Upper lobe of left lung (tissue), 6 donors: ENCODE measurements at places on chromosomes 4 and X.

DNA sequence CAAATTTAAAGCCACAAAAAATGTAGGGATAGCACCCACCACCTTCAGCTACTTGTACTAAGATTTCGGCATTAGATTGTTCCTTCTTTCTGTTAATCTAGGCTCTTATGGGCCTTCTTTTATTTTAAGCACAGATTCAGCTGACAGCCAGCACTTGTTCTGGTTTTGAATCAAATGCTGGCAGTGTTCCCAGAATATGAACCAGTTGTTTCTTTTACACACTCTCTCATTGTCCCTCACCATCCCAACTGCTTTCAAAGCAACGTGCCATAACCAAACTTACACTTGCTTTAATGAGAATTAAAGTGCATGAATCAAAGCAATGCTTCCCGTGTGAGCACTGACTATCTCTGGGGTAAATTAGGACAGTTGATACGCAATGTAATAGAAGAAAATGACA is 744.5 kb upstream of the FAM241A start:
- DNase-seq, result no peak

GRCh38 chrX:63436865-63437264 is 85.7 kb upstream of the SPIN4 start:
- no peak for DNase-seq

GRCh38 chr4:182201871-182202270 is 41.3 kb upstream of the TENM3 start:
- DNase-seq, result no peak

DNA sequence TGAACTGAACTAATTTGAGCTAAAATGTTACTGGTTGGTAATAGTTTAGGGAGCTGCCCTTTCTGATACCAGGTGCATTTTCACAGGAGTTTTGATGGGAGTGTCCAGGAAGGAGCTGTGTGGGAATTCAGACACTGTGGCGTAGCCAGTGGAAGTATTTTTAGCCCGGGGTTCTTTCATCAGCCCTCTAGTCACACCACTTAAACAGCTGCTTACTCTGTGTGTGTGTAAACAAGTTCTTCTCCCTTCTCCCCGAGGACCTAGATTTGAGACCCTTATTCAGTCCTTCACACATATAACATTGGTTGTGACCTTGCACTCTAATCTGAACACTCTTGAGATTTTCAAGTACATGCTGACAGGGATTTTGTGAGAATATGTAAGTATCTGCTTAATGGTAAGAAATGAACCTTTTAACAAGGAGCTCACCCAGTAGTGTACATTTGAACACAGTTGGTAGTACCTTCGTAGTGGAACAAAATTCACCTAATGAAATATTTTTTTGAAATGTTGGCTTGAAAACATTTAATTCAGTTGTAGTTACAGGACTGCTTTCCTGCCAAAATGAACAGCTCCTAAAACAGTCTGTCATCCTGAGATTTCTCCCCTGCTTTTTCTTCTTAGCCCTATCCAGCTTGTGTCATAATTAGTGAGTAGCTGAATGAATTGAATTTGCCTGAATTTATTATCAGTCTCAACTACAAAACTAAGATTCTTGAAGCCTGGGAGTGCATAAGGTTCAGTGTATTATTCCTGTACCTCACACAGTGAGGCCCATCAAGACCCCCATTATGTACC is 61.8 kb downstream of the BMPR1B start:
- no peak for DNase-seq

GRCh38 chr4:15364183-15364582 is 63.6 kb upstream of the C1QTNF7 start:
- DNase-seq, result no peak

DNA sequence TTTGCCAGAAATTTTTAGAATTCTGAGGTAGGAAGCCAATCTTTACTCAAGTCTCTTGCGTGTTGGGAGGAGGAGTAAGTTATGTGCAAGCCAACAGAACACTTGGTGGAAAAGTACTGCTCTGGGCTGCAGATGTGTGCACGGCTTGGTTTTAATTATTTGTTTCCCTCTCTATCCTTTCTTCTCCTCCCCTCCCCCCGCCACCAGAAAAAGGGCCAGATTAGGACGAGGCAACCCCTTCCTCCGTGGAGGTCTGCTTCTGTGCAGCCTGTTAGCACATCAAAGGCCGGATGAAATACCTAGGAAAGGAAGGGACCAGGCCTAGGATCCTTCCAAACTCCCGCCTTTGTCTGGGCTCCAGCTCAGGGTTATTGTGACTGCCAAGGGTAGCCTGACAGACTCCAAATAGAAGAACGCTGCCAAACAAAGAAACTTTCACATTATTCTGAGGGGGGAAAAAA is 1.0 kb upstream of the PGRMC1 start:
- no peak for DNase-seq

- DNase-seq, result no peak
Measured at GRCh38 chr4:139749835-139750498, 84.3 kb downstream of the MGST2 start.

GRCh38 chrX:18377796-18378195 is 23.3 kb upstream of the SCML2 start:
- no peak for DNase-seq

GRCh38 chr4:24742335-24742734 is 53.0 kb upstream of the SOD3 start:
- no peak for DNase-seq

GRCh38 chr4:162115333-162115732 is 48.5 kb downstream of the FSTL5 start:
- DNase-seq, result no peak

DNA sequence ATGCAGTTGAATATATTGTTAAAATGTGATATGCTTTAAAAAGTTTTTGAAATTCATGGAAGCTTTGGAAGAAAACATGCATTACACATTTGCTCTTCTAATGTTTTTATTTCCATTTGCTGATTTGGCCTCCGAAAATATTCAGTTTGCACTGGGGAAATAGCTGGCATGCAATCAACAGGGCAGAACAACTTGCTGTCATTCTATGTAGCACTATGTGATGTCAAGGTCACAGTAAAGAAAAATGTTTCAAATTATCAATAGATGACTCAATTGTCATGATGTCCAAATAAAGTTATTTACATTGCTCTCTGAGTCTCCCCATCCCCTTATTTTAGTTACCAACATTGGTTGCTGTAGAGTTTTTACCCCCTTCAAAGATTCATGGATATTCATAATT is 119.2 kb downstream of the TLL1 start:
- no peak for DNase-seq

DNA sequence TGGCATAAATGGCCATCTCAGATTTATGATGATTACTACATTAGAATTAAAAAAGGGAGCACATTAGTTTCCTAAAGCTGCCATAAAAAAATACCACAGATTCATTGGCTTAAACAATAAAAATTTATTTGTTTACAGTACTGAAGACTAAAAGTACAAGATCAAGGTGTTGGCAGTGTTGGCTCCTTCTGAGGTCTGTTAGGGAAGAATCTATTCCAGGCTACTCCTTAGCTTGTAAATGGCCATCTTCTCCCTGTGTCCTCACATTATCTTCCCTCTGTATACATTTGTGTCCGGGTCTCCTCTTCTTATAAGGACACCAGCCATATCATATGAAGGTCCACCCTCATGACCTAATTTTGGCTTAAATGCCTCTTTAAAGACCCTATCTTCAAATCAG is 341.0 kb downstream of the SLC7A11 start:
- DNase-seq, result no peak

- no peak for DNase-seq
Measured at GRCh38 chrX:20665481-20665880, 398.8 kb upstream of the RPS6KA3 start.

DNA sequence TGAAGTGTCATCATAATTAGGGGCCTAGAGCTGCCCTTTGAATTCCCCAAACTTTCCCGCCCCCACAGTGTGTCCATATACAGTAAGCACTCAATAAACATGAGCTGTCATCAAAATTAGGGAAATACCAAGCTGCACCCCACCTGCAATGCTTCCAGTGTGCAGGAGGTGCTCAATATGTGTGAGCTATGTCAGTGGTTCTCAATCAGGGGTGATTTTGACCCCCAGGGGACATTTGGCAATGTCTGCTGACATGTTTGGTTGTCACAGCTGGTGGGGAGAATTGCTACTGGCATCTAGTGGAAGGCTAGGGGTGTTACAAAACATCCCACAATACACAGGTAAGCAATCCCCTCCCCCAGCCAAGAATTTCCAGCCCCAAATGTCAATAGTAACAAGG is 748 bp downstream of the CFP start:
- no peak for DNase-seq

DNA sequence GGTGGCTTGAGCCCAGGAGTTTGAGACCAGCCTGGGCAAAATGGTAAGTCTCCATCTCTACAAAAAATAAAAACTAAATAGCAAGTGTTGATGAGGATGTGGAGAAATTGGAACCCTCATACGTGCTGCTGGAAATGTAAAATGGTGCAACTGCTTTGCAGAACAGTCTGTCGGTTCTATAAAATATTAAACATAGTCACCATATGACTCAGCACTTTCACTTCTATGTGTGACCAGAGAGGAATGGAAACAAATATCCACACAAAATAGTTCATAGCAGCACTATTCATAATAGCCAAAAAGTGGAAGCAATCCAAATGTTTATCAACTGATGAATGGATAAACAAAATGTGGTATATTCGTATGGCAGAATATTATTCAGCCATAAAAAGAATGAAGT is 60.8 kb upstream of the FMR1 start:
- DNase-seq, result no peak

DNA sequence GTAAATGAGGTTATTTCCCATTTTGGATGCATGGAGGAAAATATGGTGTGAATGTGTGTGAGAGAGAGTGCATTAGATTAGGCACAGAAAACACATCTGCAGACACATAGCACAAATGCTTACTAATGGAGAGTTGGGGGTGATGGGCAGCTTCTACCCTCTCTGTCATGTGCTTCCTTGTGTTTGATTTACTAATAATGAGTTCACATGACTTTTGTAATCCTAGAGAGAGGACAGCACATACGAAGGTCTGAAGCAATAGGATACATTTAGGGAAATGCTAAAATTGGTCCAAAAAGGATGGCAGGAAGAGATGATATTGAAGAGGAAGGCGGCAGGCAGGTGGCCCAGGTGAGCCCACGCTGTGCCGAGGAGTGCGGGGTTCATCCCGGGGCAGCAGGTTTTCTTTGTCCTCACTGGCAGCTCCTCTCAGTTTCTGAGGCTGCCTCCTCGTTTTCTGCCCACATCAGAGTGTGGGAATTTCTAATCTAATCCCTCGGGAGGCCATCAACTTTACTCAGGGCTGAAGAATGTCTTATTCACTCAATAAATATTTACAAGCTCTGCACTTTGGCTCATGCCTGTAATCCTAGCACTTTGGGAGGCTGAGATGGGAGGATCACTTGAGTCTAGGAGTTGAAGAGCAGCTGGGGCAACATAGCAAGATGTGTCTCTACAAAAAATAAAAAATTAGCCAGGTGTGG is 15.9 kb upstream of the MAP9 start:
- peak; percentile 17 for DNase-seq

- DNase-seq, result no peak
Measured at GRCh38 chr4:72338060-72338459, 231.0 kb downstream of the ADAMTS3 start.

DNA sequence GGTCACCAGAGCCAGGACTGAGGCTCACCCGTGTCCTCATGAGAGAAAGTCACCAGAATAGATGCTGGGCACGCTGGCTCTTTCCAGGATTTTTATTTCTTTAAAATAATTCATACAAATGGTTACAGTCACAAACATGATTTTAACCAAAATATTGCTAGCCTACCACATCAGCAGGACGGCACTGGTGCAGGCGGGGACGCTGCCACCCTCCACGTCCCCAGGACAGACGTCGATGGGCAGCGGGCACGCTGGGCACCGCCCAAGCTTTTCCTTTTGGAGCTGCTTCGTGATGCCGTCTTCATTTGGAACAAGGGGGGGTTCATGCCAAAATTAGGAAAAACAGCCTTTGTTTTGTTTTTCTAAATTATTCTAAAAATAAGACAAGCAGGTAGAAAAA is 37.6 kb downstream of the CTBP1 start:
- no peak for DNase-seq

DNA sequence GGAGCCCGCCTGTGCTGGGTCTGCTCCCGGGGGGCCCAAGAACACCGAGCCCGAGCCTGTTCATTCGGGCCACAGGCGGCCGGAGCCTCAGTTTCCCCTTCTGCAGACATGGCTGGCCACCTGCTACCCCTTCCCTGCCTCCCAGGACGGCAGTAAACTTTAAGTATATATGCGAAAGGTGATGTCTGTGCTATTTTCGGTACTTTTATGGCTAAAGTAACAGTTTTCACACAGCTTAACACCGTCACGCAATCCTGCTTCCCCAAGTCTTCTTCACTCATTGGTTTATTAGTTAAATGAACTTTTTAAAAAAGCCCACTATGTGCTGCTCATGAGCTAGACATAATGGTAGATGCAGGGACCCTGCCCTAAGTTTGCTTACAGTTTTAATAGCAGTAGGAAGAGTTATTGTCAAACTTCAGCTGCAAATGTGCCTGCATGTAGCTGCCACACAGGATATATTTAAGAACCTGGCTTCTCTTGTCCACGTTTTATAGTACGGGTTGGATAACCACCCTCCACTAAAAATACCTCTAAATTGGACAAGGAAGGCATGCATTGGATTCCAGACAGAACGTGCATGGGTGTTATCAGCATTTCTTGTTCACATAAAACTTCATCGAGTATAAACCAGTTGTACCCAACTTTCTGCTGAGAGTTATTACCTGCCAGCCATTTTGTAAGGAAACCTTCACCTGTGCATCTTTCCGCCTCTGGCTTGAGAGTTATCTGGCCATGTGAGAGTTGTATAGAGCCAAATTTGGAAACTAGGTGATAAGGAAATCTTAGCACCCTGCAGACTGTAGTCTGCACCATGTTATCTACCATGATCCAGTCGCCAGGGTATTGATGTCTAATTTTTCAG is 741 bp downstream of the ANAPC4 start:
- no peak for DNase-seq

DNA sequence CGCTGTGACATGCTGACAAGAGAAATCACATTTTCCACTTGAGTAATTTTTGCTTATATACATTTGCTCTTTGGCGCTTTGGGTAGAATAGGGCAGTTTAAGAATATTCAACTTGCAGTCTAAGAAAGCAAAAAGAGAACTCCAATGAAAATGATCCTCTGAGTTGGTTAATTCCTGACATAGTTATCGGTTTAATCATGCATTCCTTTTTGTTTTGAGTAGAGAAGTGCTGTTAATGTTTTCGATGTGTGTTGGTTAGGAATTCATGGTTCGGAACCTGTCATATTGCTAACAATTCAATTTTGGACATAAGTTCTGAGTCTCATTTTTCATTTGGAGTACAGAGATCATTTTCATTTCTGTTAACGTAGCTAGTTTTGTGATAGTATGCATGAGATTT is 700.6 kb upstream of the PITX2 start:
- DNase-seq, result no peak

DNA sequence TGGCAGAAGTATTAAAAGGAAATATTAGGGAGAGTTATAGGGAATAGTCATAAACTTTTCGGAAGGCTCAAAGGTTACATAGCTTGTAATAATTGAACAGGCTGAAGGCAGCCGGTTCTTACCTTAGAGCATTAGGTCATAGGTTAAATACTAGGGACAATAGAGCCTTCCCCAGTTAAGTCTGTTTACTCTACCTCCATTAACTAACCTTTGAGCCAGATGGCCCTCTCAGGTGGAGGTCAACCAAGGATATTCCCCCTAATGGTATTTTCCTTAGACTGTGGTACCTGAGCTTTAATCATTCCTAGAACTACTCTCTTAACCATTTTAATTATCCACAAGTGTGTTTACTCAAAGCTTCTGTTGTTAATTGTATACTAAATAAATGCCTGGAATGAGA is 920.9 kb upstream of the PABPC4L start:
- DNase-seq, result no peak
